ENCODE measurements at places on chromosomes 16 and 17. TPM values are rescaled to one million over a fixed set of nuclear protein-coding genes. Genes with fewer than 3 reads are reported as not detected.

AOC3 gene
- 0.26 TPM for total RNA-seq

TMED6 gene
- not detected for total RNA-seq

CTRL gene
- 0.26 TPM for total RNA-seq

RCVRN gene
- not detected for total RNA-seq

NOG gene
- total RNA-seq = 1.1 TPM

DBNDD1 gene
- 12.3 TPM for total RNA-seq

PLD6 gene
- 0.90 TPM for total RNA-seq

PTX4 gene
- total RNA-seq = under 0.01 TPM

WFIKKN1 gene
- 0.13 TPM for total RNA-seq

SHBG gene
- total RNA-seq = not detected

UMOD gene
- total RNA-seq = not detected

GFAP gene
- 0.13 TPM for total RNA-seq

TMEM235 gene
- total RNA-seq = under 0.01 TPM

TBX4 gene
- not detected for total RNA-seq

FBXW10B gene
- not detected for total RNA-seq

DHODH gene
- total RNA-seq = 4.0 TPM

LRRC37A3 gene
- total RNA-seq = 2.5 TPM

SLC5A11 gene
- 0.13 TPM for total RNA-seq

GNG13 gene
- not detected for total RNA-seq

TEX19 gene
- total RNA-seq = not detected

DNAI2 gene
- 0.13 TPM for total RNA-seq

CIBAR2 gene
- total RNA-seq = not detected

PERCC1 gene
- not detected for total RNA-seq

CLEC3A gene
- total RNA-seq = not detected

ADAM11 gene
- 0.38 TPM for total RNA-seq

CHD9NB gene
- 0.39 TPM for total RNA-seq

WBP2 gene
- total RNA-seq = 22.3 TPM

PPM1D gene
- total RNA-seq = 22.6 TPM

GNAO1 gene
- not detected for total RNA-seq

KLHL10 gene
- under 0.01 TPM for total RNA-seq

C1QL1 gene
- total RNA-seq = 0.13 TPM

JPH3 gene
- total RNA-seq = 0.64 TPM

RBFOX1 gene
- not detected for total RNA-seq

SLFN13 gene
- 3.2 TPM for total RNA-seq

SPDYE4 gene
- total RNA-seq = not detected

PRSS21 gene
- 0.89 TPM for total RNA-seq

ATAD5 gene
- total RNA-seq = 1.5 TPM

KRTAP2-1 gene
- not detected for total RNA-seq

SPG7 gene
- total RNA-seq = 118 TPM

ZNF830 gene
- total RNA-seq = 8.0 TPM

NOTUM gene
- total RNA-seq = under 0.01 TPM

VTN gene
- not detected for total RNA-seq

SEPTIN12 gene
- total RNA-seq = not detected

TBC1D24 gene
- 7.3 TPM for total RNA-seq

SLC22A31 gene
- not detected for total RNA-seq

MIEF2 gene
- total RNA-seq = 8.1 TPM

CCDC40 gene
- total RNA-seq = 0.90 TPM

COG1 gene
- 15.1 TPM for total RNA-seq

TIGD7 gene
- total RNA-seq = 2.9 TPM

NXPH3 gene
- total RNA-seq = 0.90 TPM

GOT2 gene
- 51.3 TPM for total RNA-seq

ZACN gene
- not detected for total RNA-seq

SECTM1 gene
- 1.9 TPM for total RNA-seq

NPIPA1 gene
- total RNA-seq = 25.4 TPM

ADAD2 gene
- total RNA-seq = not detected
